ENCODE measurements at places on chromosomes 12 and 14. TPM values are rescaled to one million over a fixed set of nuclear protein-coding genes. Genes with fewer than 3 reads are reported as not detected.

GRCh38 chr14:50657753-50658152, 10.4 kb downstream of the SAV1 start:
- H3K27ac ChIP-seq, result no peak overlapping the region
- no peak overlapping the region for H3K4me3 ChIP-seq
- no peaks in the 10 kb centered on the region for H3K27me3 ChIP-seq
- no peak for DNase-seq
- H3K4me1 ChIP-seq, result peaks cover 26% of the 10 kb centered on the region

Gene PRKD1
- 3.9 TPM for polyA plus RNA-seq

GRCh38 chr12:124913474-124914391, 717 bp downstream of the UBC start:
- H3K4me3 ChIP-seq, result peak overlapping the region; percentile 56
- H3K36me3 ChIP-seq, result no peaks in the 10 kb centered on the region
- H3K4me1 ChIP-seq, result peaks cover 48% of the 10 kb centered on the region
- peak overlapping the region; percentile 99 for H3K27ac ChIP-seq
- no peaks in the 10 kb centered on the region for H3K27me3 ChIP-seq
- DNase-seq, result peak; percentile 91

DNA sequence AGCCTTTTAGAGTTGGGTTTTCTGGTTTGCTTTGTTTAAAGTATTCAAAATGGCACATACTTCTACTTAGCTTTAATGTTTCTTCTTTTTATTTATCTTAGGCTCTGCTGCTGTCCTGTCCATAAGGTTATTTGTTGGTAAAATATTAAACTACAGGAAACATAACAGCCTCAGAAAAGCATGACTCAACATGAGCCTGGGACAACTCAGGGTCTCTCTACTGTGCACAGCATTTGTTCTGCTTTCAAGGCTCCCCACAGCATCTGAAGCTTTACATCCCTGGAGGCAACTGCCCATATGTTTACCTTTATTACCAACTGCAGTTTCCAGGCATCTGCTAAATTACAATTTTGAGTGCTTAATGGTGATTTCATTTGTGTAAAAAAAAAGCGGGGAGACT, 954.2 kb upstream of the FBXO33 start:
- H3K36me3 ChIP-seq, result no peaks in the 10 kb centered on the region
- no peaks in the 10 kb centered on the region for H3K4me1 ChIP-seq
- DNase-seq, result no peak
- no peak overlapping the region for H3K27ac ChIP-seq
- no peak overlapping the region for H3K4me3 ChIP-seq

Gene FOXN4
- 0.12 TPM for polyA plus RNA-seq

DNA sequence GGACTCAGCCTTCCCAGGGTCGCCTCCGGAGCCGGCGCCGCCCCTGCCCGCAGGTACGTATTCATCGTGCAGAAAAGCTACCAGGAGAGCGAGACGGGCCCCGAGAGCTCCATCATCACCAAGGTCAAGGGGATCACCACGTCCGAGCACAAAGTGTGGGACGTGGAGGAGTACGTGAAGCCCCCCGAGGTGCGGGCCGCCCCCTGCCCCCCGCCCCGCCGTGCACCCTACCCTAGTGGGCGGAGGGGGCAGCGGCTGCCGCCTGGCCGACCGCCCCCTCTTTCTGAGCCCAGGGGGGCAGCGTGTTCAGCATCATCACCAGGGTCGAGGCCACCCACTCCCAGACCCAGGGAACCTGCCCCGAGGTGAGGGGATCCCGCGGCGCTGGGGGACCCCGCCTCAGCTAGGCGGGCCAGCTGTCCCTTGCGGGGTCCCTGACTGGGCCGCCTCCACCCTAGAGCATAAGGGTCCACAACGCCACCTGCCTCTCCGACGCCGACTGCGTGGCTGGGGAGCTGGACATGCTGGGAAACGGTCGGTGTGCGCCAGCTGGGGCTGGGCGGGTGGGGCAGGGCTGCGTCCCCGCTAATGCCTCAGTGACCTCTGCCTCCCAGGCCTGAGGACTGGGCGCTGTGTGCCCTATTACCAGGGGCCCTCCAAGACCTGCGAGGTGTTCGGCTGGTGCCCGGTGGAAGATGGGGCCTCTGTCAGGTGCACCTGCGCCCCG, 973 bp downstream of the P2RX2 start:
- H3K36me3 ChIP-seq, result no peaks in the 10 kb centered on the region
- no peaks in the 10 kb centered on the region for H3K27me3 ChIP-seq
- DNase-seq, result peak; percentile 69

DNA sequence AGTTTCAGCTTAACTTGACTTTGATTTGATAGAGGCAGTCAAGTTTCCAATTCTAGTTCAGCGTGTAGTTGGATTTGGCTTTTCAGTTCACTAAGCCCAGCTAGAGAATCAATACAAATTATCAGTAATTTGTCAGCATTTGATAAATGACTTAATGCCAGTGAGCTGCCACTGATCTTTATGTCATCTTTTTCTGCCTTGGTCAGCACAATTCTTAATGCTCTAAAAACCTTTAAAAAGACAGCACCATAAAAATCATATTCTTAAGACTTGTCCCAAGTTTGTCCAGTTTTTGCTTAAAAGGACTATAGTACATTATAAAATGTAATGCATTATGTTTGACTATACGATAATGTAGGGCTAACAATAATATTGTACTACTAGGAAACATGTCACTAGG, 920.5 kb downstream of the LRFN5 start:
- H3K36me3 ChIP-seq, result no peaks in the 10 kb centered on the region
- H3K4me1 ChIP-seq, result no peaks in the 10 kb centered on the region
- H3K27me3 ChIP-seq, result no peaks in the 10 kb centered on the region
- H3K27ac ChIP-seq, result no peak overlapping the region
- no peak overlapping the region for H3K4me3 ChIP-seq

Gene TMEM30B
- 10.1 TPM for polyA plus RNA-seq

DNA sequence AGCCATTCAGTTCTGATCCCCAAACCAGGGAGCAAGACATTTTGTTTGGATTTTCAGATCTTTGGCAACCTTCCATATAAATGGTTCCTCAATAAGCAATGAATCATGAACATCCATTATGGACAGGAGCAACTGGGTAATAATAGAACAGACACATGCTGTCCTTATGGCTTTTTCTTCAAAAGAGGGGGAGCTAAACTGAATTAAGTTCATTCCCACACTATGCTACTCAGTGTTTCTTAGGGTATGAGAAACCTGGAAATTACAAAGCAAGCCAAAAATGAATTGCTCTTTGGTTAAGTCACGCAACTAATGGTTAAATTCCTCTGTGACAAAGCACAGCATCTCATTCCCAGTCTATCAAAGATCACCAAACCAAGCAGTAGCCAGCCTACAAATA, 51.0 kb downstream of the PTGER2 start:
- no peak overlapping the region for H3K4me3 ChIP-seq
- no peaks in the 10 kb centered on the region for H3K4me1 ChIP-seq
- no peaks in the 10 kb centered on the region for H3K36me3 ChIP-seq
- no peak overlapping the region for H3K27ac ChIP-seq
- DNase-seq, result no peak

DNA sequence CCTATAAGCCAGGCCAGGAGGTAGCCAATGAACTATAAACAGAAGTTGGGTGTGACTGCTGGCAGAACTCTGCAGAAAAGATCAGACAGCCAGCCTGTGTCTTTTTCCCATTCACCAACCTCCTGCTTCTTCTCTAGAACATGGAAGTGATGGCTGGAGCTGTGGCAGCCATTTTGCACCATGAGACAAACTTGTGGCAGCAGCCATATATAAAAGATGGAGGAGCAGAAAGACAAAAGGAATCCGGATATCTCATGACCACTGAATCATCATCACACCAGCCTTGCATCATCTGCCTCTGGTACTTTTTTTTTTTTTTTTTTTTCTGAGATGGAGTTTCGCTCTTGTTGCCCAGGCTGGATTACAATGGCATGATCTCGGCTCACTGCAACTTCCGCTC, 8.7 kb downstream of the BEGAIN start:
- H3K36me3 ChIP-seq, result no peaks in the 10 kb centered on the region

Gene CCDC184
- polyA plus RNA-seq, result 0.61 TPM

DNA sequence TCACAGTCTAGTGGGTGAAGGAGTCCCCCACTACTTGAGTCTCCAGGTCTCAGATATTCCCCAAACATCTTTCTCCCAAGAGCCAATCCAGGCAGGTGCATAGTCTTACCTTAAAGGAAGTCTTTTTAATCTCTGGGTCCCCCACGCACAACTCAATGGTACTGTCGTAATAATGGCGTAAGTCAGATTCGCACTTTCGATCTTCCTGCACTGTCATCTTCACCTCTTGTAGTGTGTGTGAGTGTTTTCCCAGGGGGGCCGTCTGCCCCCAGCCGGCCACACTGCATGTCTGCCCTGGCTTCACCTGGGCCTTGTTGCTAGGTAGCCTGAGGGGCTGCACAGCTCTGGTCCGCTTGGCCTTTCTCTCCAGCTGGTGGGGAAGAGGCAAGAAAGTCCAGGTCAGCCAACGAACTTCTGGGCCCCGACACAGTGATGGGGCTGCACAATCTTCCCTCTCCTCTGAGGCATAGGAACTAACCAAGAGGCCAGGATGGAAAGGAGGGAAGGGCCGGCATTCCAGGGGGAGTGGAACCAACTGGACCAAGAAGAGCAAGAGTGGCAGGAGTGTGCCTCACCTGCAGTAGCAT, 2.1 kb downstream of the GZMB start:
- no peak overlapping the region for H3K27ac ChIP-seq
- no peaks in the 10 kb centered on the region for H3K27me3 ChIP-seq
- H3K36me3 ChIP-seq, result no peaks in the 10 kb centered on the region
- H3K4me3 ChIP-seq, result no peak overlapping the region
- DNase-seq, result no peak

Gene GXYLT1
- polyA plus RNA-seq, result 2.2 TPM

Gene KRT78
- polyA plus RNA-seq, result 1.1 TPM

Gene MMP19
- 4.3 TPM for polyA plus RNA-seq

- no peak overlapping the region for H3K4me3 ChIP-seq
- peak; percentile 58 for DNase-seq
- H3K27ac ChIP-seq, result peak overlapping the region; percentile 29
- no peaks in the 10 kb centered on the region for H3K36me3 ChIP-seq
- no peaks in the 10 kb centered on the region for H3K27me3 ChIP-seq
These were observed 73.5 kb downstream of the ARF6 start for GRCh38 chr14:49966304-49966809.

Data from pancreas (tissue), 10 donors.